Keratinocyte (primary cell): ENCODE measurements at places on chromosomes 3 and 15.

DNA sequence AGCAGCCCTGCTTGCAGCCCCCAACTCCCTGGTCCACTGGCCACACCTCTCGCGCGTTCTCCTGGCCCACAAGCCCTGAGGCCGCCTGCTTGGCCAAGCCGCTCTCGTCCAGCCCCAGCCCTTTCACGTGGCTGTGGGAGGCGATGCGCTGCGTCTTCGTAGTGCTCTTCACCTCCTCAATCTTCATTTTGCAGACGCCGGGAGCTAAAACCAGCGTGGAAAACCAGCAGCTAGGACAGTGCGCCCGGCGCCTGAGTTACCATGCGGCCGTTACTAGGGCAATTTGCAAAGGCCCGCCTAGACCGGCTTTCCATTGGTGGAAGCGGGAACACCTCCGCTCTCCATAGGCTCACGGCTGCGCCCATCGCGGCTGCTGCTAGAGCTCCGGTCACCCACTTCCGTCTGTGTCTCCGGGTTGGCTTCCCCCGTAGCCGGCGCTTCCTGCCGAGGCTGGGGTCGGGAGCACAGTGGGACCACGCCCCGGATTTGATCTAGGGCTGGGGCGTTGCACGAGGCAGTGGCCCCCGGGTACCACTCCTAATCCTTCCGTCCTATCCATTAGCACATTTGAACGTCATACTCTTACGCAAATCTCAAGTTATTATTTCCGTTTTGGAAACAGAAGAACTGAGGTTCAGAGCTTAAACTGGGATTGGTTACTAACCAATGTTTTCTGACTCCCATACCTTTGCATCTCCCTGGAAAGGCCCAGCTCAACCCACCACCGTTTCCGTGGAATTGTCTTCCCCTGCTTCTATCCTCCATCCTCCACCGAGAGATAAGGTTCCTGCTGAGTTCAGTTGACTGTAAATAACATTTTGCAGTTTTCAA, at the start of gene RUVBL1:
Gene RUVBL1 (minus strand): TSS at position 275 of the 831 bp plus-strand sequence. CDS start 88 bp downstream, at position 187.
- peak; percentile 61 for DNase-seq

- DNase-seq, result no peak
Observed at GRCh38 chr3:31469385-31469784, 63.3 kb upstream of the STT3B start.

DNA sequence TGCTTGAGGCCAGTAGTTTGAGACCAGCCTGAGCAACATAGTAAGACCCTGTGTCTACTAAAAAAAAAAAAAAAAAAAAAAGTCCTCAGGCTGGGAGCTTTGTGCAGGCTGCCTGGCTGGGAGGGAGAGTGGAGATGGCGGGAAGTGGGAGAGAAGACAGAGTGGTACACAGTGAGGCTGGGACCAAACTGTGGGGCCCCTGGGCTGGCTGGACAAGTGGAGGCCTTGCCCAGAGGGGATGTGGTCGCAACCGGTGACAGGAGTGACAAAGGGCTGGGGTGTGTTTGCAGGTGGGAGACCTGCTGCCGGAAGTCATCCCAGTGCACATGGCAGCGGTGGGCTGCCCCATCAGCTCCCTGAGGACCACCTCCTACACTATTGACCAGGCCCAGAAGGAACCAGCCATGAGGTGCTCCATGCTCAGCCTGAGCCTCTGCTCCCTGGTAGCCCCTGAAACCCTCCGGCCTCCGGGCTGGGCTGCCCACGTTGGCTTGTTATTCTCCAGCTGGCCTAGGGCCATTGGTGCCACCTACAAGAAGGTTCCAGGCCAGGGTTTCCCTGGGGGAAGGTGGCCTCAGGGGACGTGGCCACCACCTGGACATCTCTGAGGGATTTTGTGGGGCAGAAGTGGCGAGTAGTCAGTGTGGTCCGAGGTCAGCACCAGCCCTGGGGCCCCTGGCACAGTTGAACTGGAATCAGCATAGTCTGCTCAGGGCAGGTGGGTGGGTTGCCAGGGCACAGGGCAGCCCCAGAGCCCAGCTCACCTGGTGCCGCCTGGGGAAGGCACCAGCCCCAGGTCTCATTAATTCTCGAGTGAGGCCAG, 22.7 kb downstream of the ACAA1 start:
- no peak for DNase-seq

- no peak for DNase-seq
Observed at GRCh38 chr15:67033571-67034044, 31.8 kb upstream of the SMAD3 start.

DNA sequence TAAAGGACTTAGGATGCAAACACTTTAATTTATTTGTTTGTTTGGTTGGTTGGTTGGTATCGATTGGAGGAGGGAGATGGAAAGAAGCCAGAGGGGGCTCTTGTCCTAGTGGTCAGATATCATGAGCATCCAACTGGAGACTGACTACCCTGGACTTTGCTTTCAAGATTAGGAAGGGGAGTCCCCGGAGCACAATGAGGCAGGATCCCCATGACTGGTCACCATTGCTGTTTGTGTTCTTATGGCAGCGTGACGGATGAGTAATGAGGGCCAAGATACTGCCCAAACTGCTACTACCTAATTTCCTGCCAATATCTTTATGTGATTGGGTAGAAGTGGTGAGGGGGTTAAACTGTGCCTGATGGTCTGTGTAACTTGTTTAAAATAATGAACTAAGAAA, 354.6 kb upstream of the ROPN1 start:
- no peak for DNase-seq

GRCh38 chr3:5122741-5123706, 932 bp downstream of the ARL8B start:
- DNase-seq, result peak; percentile 66

DNA sequence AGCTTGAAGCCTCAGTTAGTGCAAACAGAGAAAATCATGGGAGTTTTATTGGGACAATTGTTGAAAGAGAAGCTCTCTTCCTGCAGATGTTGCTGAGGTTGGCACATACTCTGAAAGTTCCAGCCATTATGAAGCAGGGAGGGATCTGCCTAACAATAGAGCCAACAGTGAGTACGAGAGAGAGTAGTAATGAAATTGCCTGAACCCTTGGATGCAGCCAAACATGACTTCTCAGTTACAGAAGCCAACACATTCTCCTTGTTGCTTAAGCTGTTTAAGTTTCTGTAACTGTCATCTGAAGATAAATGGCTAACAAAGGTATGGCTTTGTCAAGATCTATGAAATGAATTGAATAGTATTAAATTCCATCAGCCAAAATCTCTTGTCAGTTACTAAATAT, 211.0 kb upstream of the TTC14 start:
- DNase-seq, result no peak

DNA sequence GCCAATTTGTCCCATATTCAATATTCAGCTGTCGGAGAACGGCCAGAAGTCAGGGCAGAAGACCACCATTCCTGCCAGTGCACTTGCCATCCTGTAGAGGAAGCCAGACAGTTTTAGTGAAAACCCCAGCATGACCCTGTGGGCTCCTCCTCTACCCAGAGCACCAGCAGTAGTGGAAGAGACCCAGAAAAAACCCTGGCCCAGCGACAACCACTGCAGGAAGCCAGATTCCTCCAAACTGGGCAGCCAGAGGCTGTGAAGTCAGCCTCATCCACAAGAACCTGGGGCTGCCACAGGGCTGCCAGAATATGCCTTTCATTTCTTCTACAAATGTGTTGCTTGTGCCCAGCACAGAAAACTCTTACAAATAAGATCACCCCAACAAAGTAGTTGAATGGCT, 67.3 kb downstream of the HMCES start:
- DNase-seq, result no peak

GRCh38 chr15:71114887-71115566, at the start of gene THSD4:
Gene THSD4 (plus strand): TSS chr15:71115471.
- peak; percentile 76 for DNase-seq

GRCh38 chr3:106160396-106160795, 291.6 kb upstream of the CBLB start:
- DNase-seq, result no peak

GRCh38 chr3:25293736-25294135, 134.3 kb upstream of the RARB start:
- no peak for DNase-seq
